RPMI8226 (cell line): ENCODE measurements at places on chromosomes 2 and 18.

DNA sequence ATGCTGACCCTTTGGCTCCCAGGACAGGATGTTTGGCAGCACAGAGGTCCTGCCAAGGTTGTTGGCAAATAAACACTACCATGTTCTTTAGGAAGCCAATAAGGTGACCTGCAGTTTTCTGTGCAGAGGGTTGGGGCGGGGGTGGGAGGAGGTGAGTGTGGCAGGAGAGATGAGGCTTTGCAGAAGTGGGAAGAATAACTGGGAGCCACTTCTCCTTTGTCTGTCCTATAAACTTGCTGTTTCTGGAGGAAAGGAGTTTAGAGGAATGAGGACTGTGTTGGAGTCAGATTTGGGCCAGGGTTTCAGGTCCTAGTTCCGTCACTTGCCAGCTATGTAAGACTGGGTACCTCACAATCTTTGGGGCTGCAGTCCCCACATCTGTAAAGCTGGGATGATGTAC lies 187.6 kb upstream of the SPRED2 start:
- DNase-seq: no peak

DNA sequence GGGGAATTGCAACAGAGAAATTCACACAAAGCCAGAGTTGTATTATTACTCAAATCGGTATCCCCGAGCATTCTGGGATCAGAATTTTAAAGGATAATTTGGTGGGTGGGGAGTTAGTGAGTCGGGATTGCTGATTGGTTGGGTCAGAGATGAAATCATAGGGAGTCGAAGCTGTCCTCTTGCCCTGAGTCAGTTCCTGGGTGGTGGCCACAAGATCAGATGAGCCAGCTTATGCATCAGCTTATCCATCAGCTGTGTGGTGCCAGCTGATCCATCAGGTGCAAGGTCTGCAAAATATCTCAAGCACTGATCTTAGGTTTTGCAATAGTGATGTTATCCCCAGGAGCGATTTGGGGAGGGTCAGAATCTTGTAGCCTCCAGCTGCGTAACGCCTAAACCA lies 34.3 kb upstream of the ITM2C start:
- DNase-seq: no peak

DNA sequence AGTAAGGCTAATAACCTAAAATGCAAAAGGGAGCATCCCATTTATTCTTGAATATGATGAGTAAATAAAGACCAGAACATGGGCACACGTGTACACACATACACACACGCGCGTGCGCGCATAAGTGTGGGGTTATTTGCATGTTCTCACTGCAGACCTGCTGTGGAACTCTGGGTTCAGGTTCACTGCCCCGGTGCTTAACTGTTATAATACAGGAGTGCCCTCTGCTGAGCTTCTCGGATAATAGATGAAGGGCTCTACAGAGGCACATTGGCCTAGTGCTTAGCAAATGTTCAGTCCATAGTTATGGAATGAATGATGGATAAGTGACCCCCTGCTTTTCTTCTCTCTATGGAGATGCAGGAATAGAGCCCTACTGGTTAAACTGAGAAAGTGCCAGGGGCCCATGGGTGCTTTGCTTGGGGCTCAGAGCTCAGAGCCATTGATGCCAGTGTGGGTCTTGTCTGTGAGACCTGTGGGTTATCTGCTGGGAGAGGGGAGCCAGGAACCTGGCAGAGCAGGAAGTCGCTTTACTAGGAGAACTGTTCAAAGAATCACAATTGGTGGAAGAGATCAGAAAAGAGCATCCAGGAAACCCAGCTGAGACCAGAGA lies 3.6 kb upstream of the ARL4C start:
- peak; percentile 69 for DNase-seq

GRCh38 chr2:196925768-196926561 lies 542 bp downstream of the PGAP1 start:
- peak; percentile 25 for DNase-seq

- DNase-seq: no peak
These were observed 24.8 kb upstream of the EFEMP1 start for GRCh38 chr2:55948176-55948923.

DNA sequence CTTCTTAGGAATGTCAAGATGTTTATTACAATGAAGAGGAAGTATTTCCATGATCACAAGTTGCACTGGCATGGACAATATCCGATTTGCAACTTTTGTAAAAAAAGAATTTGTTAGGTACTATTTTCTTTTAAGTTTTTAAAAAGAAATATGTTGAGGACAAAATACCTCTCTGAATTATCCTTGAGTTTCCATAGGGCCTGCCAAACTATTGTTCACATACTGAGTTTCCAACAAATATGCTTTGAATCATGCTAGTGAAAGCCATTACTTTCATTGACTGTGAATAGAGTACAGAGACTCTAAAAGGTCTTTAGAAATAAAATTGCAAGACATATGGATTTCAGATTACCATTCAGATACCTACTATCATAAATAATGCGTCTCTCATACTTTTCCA lies 566.1 kb downstream of the TMEM182 start:
- DNase-seq: no peak

GRCh38 chr2:583666-584065 lies 93.5 kb downstream of the TMEM18 start:
- no peak for DNase-seq

- DNase-seq: peak; percentile 64
These were observed 687 bp downstream of the CTDP1 start for GRCh38 chr18:79680100-79680879.
